NCI-H1930 (cell line): ENCODE measurements at places on chromosomes 7 and 10.

DNA sequence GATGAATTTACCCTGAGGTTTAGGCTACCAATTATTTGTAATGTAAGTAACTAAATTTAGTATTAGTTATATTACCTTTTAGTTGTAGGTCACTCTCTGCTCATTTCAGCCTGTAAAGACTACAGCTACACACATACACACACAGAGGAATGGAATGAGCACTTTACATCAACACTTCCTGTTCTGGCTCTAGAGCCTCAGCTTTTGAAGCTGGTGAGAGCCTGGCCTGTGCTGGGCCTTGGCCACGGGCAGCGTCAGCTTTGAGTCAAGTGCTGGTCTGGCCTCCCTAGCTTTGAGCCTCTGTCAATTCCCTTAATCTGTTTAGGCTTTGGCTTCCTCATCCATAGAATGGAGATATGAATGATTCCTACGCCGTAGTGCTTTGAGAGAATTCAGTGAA, 141.7 kb downstream of the EGFR start:
- DNase-seq: no peak

DNA sequence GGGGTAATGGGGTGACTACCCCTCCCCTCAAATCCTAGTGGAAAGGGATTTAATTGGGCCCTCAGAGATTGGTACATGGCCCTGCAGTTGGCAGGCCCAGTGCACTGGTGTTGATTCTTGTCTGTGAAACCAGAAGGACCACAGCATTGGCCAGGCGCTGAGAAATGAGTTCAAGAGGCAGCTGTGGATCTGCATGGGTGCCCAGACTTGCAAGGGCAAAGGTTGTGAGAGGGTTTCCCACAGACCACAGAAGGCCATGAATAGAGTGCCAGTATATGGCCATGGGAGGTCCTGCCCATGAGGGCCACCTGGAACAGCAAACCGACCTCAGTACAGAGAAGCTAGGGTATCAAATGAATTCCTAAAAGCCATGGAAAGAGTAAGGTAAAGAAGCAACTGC, 32.9 kb downstream of the TMEM168 start:
- DNase-seq: no peak

DNA sequence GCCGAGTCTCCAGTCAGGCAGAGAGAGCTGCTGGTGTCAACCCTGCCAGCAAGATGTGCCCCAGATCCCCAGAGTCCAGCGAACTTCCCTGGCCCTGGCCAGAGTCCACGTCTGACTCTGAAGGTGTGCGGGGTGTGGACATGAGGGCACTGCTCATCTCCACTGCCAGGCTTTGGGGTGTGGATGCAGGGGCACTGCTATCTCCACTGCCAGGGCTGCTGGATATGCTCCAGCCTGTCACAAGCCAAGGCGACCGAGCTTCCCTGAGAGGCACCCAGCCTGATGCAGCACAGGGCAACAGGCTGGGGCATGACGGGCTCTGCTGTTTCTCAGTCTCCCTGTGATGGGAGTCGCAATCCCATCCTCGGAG, 596.8 kb downstream of the PTPRN2 start:
- DNase-seq: no peak

- no peak for DNase-seq
These were observed 29.8 kb downstream of the NDUFB2 start for GRCh38 chr7:140726281-140726680.

- DNase-seq: no peak
These were observed 517.5 kb upstream of the GALNT17 start for GRCh38 chr7:70614237-70615045.

- DNase-seq: no peak
These were observed 13.6 kb downstream of the CLIP2 start for GRCh38 chr7:74302745-74303221.

DNA sequence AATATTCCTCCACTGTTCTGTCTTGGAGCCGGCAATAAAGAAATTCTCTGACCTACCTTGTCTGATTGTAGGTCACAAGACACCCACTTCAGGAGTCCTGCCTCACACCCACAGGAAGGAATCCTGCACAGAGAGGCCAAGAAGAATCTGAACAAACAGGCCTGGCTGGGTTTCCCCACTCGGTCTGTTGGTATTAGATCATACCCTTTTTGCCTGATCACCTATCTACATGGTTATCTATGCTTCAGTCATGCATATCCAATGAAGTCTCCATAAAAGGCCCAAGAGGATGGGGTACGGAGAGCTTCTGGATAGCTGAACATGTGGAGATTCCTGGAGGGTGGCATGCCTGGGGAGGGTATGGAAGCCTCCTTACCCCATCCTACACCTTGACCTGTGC, 12.3 kb downstream of the OGDH start:
- DNase-seq: no peak

DNA sequence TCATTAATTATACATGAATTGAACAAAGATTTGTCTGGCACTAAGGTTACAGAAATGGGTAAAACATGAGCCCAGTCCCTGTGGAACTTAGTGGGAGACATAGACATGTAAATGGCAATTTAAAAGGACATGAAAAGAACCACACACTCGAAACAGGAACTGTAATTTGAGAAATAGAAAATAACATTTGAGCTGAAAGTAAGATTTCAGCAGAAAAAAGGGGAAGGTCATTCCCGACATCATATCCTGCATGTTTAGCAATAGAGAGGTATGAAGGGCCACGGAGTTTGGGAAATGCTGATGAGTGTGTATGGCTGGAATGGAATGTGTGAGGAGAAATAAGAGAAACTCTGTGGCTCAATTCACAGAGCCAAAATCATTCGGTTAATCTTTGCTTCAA, 175.4 kb upstream of the AHR start:
- no peak for DNase-seq

DNA sequence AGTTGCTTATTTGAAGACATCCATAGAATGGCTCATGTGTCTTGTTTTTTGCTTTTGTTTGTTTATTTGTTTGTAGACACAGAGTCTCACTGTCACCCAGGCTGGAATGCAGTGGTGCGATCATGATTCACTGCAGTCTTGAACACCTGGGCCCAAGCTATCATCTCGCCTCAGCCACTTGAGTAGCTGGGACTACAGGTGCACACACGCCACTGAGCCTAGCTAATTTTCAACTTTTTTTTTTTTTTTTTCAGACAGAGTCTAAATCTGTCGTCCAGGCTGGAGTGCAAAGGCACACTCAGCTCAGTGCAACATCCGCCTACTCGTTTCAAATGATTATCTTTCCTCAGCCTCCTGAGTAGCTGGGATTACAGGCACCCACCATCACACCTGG, 83.3 kb upstream of the KLF6 start:
- DNase-seq: no peak

GRCh38 chr10:6058682-6059475, 3.3 kb downstream of the IL2RA start:
- DNase-seq: no peak

- DNase-seq: no peak
These were observed 113.2 kb upstream of the RHEB start for GRCh38 chr7:151632750-151633515.

GRCh38 chr10:11564741-11565140, 46.7 kb downstream of the USP6NL start:
- DNase-seq: no peak

GRCh38 chr7:96388620-96389383, 66.9 kb upstream of the SLC25A13 start:
- no peak for DNase-seq
